ENCODE measurements at places on chromosomes 12 and 14.
A peak's percentile ranks its signal among the peaks of the same experiment; 100 is the strongest.

GRCh38 chr12:219891-220352 lies 6.0 kb upstream of the SLC6A12 start:
- no peak for DNase-seq

DNA sequence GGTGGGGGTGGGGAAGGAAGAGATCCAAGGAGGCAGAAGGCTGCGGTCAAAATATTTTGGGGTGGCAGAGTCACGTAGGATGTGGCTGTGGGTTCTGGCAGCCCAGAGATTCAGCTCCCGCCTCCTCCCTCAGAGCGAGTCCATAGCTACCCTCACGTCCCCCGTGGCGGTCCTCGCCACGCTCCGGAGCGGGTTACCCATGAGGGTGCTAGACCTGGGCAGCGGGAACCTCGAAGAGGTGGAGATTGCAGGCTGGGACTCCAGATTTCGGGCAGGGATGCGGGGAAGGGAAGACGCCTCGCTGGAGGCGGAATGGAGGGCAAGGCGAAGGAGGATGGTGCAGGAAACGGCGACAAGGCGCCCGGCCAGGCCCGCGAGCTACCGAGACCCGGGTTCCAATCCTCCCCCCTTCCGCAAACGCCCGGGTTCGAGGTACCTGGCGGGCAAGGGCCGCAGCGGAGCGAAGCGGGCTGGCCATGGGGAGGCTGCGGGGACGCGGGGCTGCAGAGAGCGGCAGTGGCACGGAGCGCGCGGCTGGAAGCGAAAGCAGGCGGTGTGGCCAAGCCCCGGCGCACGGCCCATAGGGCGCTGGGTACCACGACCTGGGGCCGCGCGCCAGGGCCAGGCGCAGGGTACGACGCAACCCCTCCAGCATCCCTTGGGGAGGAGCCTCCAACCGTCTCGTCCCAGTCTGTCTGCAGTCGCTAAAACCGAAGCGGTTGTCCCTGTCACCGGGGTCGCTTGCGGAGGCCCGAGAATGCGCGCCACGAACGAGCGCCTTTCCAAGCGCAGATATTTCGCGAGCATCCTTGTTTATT lies 46.2 kb downstream of the BCAT1 start:
- DNase-seq, result no peak

DNA sequence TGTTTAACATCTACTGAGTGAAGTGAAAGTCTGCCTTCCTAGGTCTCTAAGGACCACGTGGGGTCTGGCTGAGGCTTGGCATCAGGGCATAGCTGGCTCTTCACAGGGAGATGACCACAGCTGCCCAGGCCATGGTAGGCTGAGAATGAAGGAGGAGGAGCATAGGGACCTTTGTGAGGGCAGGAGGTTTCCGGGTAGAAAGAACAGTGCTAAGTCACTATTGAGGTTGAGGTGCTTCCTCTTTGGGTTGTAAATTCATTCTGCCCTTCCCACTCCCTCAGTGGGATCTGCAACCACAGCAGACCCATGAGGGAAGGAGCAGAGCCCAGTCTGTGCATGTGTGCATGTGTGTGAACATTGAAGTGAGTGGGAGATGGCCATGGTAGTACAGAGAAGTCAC lies 909.6 kb downstream of the VRK1 start:
- DNase-seq, result no peak

DNA sequence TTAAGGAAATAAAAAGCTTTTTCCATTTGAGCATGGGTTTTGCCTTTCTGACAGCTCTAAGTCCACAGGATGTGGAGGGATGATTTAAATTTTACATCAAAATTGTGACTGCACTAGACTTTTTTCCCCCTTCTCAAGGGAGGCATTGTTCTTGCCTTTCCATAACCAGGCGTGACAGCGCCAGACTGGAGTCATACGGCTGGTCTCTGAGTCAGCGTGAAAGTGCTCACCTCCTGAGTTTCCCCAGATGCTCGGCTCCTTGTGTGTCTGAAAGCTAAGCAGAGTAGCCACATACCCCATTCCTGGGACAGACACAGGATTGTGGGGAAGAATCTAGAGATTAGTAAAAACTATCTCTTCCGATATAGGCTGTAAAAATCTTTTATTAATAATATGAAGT lies 43.1 kb downstream of the SOX5 start:
- DNase-seq, result no peak

DNA sequence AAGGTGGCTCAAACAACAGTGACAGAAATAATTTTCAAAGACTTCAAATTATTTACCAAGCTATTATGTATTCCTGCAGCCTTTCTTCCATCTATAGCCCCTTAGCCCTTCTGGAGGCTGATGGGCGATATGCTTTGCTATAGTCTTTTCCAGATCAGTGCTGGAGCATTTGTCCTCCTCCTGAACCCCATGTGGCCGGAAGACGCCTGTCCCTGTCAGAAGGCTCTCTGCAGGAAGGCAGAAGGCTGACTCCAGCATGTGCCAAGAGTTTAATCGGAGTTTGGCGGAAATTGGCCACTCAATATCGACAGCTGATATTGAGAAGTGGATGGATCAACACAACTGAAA lies 49.3 kb upstream of the MAX start:
- no peak for DNase-seq

- no peak for DNase-seq
Measured at GRCh38 chr12:107464644-107465043, 221.0 kb upstream of the PWP1 start.

GRCh38 chr14:71783786-71784185 lies 148.4 kb upstream of the RGS6 start:
- DNase-seq, result no peak

DNA sequence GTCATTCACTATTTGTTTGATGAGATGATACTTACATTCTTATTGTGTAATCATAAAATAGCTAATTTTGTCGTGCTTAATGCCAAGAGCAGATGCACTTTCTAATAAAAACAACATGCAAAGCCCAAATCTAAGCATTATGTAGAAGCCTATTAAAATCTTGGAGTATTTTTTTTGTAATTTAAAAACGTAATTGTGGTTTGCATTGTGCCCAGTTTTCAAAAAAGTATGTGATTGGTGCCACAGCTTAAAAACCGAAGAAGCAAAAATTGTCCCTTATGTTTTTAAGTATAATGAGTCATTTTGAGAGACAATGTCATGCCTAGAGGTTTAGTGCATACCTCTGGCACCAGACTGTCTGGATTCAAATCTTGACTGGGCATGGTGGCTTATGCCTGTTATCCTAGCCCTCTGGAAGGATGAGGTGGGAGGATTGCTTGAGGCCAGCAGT lies 464.8 kb upstream of the RGS6 start:
- no peak for DNase-seq

- DNase-seq, result no peak
Measured at GRCh38 chr14:91164676-91165075, 50.8 kb downstream of the DGLUCY start.

GRCh38 chr14:76259029-76259735 lies 107.5 kb downstream of the GPATCH2L start:
- DNase-seq, result no peak

DNA sequence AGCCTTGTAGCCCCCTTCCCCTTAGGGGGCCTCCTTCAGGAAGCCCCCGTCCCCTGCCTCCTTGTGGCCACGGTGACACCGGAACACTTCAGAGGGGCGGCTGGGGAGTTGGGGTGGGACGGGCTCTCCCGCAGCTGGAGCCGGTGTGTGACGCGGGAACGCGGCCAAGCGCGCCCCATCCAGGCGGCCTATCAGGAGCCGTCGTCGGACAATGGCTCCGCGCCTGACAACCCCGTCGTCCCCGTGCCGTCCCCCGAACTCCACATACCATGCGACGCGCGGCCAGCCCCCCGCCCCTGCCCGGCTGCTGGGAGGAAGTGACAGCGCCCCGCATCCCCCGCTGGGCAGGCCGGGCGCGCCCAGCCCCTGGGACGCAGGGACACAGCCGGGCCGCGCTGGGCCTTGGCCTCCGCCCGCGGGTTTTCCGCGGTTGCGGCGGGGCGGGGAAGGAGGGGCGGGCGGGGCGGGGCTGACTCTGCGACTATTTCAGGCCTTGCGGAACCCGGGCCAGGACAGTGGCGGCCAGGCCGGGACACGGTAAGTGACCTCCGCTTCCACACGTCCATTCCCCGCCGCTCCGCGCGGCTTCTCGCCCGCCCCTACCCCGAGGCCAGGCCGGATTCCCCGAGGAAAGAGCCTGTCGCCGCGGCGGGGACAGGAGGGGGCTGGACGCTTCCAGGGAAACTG lies at the start of gene TNFAIP2:
Gene TNFAIP2 (plus strand): TSS at position 515 of the 687 bp plus-strand sequence. CDS start 2,997 bp downstream, outside the sequence.
- no peak for DNase-seq

- no peak for DNase-seq
Measured at GRCh38 chr14:23447361-23448350, 12.2 kb upstream of the MYH7 start.

GRCh38 chr12:92030618-92031017 lies 115.0 kb downstream of the BTG1 start:
- DNase-seq, result peak; percentile 17

- no peak for DNase-seq
Measured at GRCh38 chr12:132660052-132660451, 27.1 kb downstream of the POLE start.

GRCh38 chr12:92533280-92533890 lies 169.4 kb upstream of the PLEKHG7 start:
- no peak for DNase-seq

DNA sequence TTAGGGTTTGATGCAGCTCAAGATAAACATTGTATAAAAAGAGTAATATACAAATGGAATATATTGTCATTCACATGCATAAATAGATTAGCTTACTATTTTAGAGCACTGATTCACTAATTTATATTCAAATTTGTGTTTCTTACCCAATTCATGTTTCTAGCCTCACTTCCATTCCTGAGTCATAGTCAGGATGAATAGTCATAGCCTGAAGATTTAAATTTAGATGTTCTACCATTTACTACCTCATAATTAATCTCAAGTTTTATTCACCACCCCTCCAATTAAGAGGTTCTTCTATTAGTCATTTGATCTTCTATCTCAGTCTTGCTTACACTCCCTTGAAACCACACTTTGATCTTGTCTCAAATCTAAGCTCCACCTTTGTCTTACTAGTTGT lies 38.7 kb downstream of the ANO4 start:
- DNase-seq, result no peak

DNA sequence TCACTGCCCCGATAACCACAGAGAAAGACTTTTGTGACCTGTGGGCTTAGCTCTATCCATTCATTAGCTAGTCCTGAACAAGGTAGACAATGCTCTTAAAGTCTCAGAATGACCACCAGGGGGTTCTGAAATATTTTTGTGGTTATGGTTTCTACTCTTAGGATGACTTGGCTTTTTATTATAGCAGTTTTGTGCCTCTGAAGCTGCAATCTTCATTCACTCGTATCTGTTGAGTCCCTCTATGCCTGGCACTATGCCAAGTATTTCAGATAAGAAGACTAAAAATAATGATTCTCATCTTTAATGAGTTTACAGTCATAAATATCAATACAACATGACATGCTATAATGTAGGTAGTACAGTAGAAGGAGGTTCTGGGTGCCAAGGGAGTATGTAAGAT lies 130.8 kb upstream of the TRHDE start:
- no peak for DNase-seq

DNA sequence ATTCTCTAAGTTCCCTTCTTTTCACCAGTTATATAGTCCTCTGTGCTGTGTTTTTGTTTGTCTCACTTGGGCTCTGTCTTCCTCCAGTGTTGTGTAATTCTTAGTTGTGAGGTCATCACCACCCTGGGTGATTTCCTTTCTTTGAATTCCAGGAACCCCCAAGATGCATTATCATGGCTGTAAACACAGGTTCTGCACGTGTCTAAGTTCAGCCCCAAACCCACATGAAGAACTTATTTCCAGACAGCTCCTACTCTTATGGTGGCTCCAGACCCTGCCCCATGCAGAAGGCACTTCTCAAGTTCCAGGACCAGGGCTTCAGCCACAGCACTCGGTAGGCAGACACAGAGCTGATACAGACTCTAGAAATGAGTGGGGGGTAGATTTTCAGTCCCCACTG lies 560.5 kb downstream of the BCL11B start:
- no peak for DNase-seq

GRCh38 chr12:62738616-62739015 lies 196.3 kb downstream of the PPM1H start:
- no peak for DNase-seq

DNA sequence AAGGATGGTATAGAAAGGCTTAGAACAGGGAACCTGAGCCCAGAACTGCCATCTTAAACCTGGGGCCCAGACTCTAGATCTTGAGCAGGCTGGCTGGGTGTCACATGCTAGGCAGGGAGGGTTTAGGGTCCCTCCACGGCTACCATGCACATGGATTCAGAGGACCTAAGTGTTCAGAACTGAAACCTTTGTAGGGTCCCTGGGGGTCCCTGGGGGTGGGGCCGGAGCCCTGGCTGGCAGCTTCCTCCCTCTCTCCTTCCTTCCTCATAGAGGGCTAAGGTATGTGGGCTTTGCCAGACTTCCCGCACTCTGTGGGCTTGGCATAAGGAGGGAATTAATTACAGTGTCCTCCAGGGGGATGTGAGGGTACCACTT lies 4.6 kb upstream of the ZNF385A start:
- DNase-seq, result no peak

DNA sequence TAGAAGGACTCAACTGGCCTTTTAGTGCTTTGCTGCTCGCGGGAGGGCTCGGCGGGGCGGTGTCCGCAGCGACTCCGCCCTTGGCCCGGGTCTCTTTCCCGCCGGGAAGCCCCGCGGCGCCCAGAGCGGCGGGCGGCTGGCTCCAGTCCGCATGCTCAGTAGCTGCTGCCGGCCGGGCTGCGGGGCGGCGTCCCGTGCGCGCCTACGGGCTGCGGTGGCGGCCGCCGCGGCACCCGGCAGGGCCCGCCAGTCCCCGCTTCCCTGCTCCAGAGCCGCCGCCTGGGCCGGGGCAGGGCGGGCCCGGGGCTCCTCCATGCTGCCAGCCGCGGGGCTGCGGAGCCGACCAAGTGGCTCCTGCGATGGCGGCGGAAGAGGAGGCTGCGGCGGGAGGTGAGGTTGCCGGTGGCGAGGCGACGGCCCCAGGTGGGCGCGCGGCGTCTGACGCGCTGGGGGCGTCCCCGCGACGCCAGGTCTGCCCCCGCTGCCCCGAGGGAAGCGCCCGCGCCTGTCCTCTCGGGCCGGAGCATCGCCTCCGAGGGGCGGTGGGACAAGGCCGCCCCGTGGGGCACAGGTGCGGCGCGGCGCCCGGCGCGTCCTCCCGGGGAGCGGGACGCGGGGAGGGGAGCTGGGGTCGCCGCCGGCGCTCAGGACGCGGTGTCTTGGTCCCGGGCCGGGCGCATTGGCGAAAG lies at the start of gene BMAL2:
Gene BMAL2 (plus strand): TSS at position 123 of the 689 bp plus-strand sequence. CDS start 237 bp downstream, at position 360.
- DNase-seq, result no peak

- no peak for DNase-seq
Measured at GRCh38 chr12:87520968-87521367, 508.2 kb downstream of the C12orf50 start.

DNA sequence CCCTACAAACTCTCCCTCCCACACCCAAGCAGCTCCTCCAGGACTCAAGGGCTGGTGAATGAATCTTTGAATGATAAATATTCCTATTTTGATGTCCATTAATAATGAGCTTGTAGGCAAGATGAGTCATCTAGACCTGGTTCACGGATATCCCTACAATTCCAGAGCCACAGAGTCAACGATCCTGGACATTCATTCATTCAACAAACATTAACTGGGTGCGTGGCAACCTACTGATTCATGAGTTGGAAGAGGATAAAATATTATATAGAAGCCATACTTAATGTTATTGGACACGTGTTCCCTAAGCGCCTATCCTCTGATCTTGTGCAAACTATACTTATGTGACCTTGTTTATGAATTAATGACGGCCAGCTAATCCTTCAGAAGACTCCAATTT lies 420 bp upstream of the OTUB2 start:
- DNase-seq, result no peak
